ENCODE measurements at places on chromosomes 5 and 9. TPM values are rescaled to one million over a fixed set of nuclear protein-coding genes. Genes with fewer than 3 reads are reported as not detected.

DNA sequence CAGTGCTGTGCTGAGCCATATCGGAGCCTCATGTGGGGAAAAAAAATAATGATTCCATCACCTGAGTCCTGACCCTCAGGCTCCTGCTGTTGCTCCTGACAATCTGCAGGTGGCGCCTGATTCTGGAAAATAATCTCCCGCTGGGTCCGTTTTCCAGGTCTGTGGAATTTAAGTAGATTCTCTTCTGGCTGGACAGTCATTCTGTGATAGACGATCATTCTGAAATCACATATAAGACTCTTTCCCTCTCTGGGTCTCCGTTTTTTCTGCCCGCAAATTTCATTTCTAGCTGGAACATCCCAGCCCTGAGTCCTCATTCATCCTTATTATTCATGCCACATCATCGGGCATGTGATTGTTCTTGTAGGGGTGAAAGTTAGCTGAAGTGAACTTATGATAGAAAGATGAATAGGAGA lies 22.1 kb upstream of the STXBP1 start:
- no peaks in the 10 kb centered on the region for H3K36me3 ChIP-seq
- H3K27ac ChIP-seq: no peak overlapping the region
- no peak overlapping the region for H3K4me3 ChIP-seq
- no peak for DNase-seq
- peaks cover 3% of the 10 kb centered on the region for H3K4me1 ChIP-seq
- peaks cover 13% of the 10 kb centered on the region for H3K27me3 ChIP-seq

Gene GABRB2
- total RNA-seq: not detected

Gene SHC3
- not detected for total RNA-seq

Gene CRHBP
- not detected for total RNA-seq

DNA sequence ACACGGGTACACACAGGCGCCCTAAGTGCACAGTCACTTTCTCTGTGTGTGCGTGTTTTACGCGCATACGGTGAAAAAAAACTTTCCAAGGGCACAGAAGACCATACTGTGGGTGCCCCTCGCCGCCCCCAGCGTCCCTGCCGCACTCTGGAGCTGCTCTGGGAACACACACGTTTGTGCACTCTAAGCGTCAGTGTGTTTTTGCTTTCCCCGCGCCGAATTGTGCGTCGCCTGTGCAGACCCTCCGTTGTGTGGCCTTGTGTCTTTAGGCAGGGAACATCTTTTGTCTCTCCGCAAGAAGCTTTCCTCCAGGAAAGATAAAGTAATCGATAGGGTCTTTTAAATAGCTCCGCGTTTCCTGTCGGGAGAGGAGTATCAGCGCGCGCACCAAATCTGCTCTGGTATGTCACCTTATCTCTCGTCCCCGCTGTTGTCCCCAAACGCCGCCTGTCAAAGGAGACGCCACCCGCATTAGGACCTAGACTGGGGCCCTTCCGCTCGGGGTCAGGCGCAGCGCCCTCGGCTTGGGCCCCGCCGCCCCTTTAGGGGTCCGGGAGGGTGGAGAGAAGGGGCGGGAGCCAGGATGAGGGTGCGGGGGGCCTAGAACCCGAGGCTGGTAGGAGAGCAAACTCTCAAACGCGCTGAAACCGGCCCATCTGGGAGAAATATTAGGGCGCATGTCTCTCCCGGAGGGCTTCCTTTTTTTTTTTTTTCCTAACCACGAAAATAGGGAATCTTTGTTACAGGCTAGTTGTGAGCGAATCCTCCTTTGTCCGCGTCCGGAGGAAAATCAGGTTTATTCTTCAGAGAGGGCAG lies 10.5 kb upstream of the NKX2-5 start:
- DNase-seq: no peak
- no peaks in the 10 kb centered on the region for H3K36me3 ChIP-seq
- peaks cover 86% of the 10 kb centered on the region for H3K27me3 ChIP-seq
- H3K4me1 ChIP-seq: no peaks in the 10 kb centered on the region
- H3K27ac ChIP-seq: no peak overlapping the region

DNA sequence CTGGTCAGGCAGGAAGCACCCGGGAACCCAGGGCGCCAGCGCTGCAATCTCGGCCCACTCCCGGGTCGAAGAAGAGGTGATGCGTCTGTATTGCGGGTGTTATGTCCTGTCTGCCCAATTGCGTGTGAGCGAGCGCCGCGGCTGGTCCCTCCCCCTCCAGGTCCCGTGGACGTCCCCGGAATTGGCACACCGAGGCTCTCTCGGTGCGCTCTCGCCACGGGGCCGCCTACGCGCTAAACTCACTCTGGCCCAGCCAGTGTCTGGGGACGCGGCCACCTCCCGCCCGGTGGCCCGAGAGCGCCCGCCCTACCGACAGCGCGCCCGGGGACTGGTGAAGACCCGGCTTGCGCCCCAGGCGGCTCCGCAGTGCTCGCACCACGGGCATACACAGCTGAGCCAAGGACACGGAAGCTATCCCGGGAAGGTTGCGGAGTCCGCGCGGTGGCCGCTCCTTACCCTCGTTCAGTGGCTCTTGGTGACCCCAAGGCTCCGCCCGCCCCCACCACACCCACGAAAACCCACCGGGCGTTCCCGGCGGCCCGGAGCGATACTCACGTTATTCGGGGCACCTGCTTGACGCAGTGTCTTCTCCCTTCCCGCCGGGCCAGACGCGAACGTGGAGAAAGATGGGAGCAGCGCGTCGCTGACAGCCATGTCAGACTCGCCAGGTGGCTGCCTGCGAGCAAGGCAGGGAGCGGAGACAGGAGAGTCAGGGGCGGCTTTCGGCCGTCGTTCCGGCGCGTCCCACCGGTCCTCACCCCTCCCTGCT lies 1.0 kb downstream of the KLF4 start:
- no peak overlapping the region for H3K27ac ChIP-seq
- H3K27me3 ChIP-seq: peaks cover 58% of the 10 kb centered on the region
- H3K36me3 ChIP-seq: peaks cover 3% of the 10 kb centered on the region
- H3K4me3 ChIP-seq: peak overlapping the region; percentile 71

DNA sequence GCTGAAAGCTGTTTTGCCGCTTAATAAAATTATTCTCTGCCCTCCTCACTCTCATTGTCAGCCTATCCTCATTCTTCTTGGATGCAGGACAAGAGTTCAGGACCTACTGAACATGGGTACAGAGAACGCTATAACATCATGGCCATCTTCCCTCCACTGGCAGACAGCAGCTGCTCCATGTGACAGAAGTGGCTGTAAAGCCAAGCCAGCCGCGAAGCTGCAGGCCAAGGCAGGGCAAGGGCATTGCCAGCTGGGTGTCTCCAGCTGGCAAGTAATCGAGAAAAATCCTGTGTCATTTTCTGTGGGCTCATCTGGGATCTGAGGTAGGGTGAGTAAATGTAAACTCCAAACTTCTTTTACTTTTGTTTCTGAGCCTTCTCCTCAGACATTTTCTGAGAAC lies 84.8 kb downstream of the SLC25A46 start:
- DNase-seq: no peak
- H3K27me3 ChIP-seq: no peaks in the 10 kb centered on the region
- H3K36me3 ChIP-seq: no peaks in the 10 kb centered on the region
- no peak overlapping the region for H3K4me3 ChIP-seq
- no peaks in the 10 kb centered on the region for H3K4me1 ChIP-seq

DNA sequence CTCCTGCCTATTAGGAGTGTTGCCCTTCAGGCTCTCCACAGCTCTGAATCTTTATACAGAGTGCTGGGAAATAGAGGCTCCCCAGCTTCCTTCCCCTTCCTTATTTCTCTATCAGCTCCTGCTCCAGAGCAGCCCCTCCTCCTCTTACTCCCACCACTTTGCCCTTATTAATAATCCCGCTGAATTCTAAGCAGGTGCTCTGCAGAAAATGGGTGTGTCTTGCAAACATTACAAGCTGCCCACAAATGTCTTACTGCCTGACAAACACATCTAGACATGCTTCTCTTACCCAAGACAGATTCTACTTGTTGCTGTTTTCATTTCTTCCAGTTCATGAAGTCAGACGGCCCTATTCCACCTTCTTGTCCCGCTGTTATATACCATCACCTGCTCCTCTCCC lies 6.4 kb downstream of the PHF24 start:
- H3K4me3 ChIP-seq: no peak overlapping the region
- H3K36me3 ChIP-seq: no peaks in the 10 kb centered on the region
- H3K4me1 ChIP-seq: peaks cover 24% of the 10 kb centered on the region
- DNase-seq: no peak

- H3K36me3 ChIP-seq: peaks cover 19% of the 10 kb centered on the region
- H3K4me1 ChIP-seq: peaks cover 47% of the 10 kb centered on the region
- H3K27ac ChIP-seq: peak overlapping the region; percentile 100
- H3K27me3 ChIP-seq: no peaks in the 10 kb centered on the region
- H3K4me3 ChIP-seq: peak overlapping the region; percentile 98
Measured at GRCh38 chr5:50667653-50668595, 1.5 kb downstream of the PARP8 start.

Gene NFIL3
- 191 TPM for total RNA-seq

DNA sequence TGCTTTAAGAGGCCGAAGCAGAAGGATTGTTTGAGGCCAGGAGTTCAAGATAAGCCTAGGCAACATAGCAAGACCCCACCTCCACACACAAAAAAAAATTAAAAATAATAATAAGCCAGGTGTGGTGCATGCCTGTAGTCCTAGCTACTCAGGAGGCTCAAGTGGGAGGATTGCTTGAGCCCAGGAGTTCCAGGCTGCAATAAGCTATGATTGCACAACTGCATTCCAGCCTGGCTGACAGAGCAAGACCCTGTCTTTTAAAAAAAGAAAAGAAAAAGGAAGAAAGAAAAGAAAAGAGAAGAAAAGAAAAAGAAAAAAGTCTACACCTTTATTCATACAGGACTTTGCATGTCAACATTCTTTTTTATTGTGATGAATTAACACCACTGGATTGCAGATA lies 2125.8 kb downstream of the MAT2B start:
- no peak overlapping the region for H3K4me3 ChIP-seq
- DNase-seq: no peak

DNA sequence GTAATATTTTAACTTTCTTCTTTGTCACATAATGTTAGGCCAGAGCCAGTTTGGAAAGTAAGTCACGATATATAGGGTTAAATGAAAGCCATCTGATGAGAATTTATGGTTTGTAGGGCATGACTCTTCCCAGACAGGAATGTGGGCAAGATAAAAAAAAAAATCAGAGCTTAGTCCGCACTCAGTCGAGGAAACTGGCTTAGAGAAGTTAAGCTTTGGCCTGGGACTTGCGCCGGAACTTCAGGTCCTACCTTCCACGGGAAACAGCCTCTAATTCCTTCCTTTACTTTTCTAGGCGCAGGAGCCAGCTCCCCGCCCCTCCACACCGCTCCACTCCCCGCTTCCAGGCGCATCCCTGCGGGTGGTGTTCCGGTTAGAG lies 475 bp downstream of the DDX31 start:
- peak overlapping the region; percentile 93 for H3K4me3 ChIP-seq
- no peaks in the 10 kb centered on the region for H3K27me3 ChIP-seq
- H3K4me1 ChIP-seq: peaks cover 30% of the 10 kb centered on the region
- H3K36me3 ChIP-seq: peaks cover 41% of the 10 kb centered on the region
- H3K27ac ChIP-seq: peak overlapping the region; percentile 83
- no peak for DNase-seq

Gene PCDHB11
- not detected for total RNA-seq
